ENCODE measurements at places on chromosomes 11 and 22.

GRCh38 chr22:42521228-42521546 is 1.6 kb upstream of the RRP7A start:
- no peak for DNase-seq

DNA sequence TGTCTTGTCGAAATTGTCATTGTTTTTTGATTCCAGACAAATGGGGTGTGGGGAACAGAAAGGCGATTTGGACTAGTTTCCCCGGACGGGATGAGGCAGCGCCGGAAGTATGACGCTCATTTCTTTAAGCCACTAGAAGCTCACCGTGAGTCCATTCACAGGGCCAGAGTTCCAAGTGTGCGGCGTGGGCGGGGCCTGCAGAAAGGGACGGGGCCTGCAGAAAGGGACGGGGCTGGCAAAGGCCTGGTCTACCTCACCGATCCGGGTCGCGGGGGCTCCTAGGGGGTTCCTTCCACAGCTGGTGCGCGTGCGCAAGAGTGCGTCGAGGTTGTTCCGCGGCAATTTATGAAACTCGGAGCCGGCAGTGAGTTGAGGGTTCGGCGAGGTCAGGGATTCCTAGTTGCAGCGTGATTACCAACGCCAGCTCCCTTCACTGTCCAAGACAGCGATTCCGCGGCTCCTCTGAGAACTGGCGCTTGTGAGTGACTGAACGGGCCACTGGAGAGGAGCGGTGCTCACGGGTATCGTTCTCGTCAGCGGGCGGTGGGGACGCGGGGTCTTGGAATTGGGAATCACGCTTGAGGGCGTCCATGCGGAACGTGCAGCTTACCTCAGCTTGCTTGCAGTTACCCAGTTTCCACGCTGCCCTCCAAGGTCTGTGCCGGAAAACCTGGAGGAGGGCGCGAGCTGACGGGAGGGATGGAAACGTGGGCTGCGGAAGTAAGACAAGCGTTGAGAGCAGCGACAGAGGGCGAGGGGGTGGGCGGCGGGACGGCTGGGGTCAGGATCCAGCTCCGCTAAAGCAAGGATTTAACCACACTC is at the start of gene ZNF215:
Gene ZNF215, plus strand, starts transcription at position 219 of the 822 bp plus-strand sequence. CDS start 5,847 bp downstream, outside the sequence.
- DNase-seq = no peak

DNA sequence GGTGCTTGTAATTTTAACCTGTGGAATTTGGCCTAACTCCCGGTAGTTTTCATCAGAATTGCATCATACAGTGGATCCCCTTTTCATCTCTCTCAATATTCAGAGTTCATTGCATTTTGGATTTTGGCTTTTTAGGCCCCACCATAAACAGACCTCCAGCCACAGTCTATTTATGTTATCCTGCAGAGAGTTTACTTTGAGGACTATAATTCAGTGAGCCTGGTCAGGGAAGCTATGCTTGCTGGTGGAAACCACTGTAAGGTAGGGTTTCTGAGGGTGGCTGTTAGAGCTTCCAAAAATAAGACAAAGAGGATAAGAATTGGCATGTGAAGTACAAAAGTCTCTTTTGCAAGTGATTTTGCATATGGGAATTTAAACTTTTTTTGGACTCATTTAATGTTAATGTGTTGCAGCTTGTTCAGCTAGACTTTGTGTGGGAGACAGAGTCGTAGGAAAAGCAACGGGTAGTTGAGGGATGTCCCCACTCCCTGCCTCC is 34.8 kb upstream of the DDI1 start:
- DNase-seq = no peak

DNA sequence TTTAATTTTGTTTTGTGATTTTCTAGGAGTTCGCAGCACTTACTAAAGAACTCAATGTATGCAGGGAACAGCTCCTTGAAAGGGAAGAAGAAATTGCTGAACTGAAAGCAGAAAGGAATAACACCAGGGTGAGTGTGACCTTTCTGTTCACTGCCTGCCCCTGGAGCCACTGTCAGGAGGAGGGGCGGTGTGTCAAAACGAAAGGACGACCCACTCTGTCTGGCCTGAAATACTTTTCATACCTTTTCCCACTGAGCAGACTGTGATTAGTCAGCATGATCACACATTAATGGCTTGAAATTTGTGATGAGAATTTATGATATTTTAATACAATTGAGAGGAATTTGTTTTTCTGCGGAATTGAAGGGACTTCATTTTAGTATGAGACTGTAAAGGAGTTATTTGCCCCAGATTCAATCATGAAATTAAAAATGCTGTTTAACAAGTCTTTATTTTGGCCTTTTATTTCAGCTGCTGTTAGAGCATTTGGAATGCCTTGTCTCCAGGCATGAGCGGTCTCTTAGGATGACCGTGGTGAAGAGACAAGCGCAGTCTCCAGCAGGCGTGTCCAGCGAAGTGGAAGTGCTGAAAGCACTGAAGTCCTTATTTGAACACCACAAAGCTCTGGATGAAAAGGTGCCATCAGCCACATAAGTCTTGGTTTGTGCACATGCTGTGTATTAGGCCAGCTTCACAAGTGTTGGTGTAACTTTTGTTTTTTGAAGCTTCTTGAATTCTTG is 54.1 kb downstream of the PPFIA1 start:
- no peak for DNase-seq

GRCh38 chr11:124674168-124674517 is 439 bp downstream of the SPA17 start:
- no peak for DNase-seq

GRCh38 chr22:47337161-47337621 is 574.7 kb downstream of the TBC1D22A start:
- DNase-seq = no peak

GRCh38 chr22:40560551-40560950 is 76.0 kb downstream of the MRTFA start:
- DNase-seq = no peak

DNA sequence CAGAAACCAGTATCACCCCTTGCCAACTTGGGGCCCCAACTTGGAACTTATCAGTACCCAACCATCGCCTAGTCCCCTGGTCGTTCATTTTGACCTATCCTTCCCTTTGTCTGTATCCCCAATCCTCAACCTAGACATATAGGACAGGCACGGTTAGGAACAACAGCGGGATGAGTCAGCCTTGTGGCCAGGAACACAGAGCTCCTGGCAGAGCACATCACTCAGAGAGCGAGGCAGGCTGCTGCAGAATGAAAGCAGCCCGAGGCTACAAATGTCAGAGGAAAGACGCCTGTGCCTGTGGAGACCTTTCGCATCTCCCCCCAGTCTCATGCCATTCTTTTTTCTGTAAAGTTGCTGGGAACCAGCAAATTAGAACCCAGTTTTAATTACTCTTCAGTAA is 14.6 kb downstream of the DKK3 start:
- no peak for DNase-seq

GRCh38 chr11:35011389-35011788 is 95.0 kb downstream of the PDHX start:
- no peak for DNase-seq

- DNase-seq = no peak
Observed at GRCh38 chr11:34480314-34480713, 33.3 kb downstream of the ELF5 start.

DNA sequence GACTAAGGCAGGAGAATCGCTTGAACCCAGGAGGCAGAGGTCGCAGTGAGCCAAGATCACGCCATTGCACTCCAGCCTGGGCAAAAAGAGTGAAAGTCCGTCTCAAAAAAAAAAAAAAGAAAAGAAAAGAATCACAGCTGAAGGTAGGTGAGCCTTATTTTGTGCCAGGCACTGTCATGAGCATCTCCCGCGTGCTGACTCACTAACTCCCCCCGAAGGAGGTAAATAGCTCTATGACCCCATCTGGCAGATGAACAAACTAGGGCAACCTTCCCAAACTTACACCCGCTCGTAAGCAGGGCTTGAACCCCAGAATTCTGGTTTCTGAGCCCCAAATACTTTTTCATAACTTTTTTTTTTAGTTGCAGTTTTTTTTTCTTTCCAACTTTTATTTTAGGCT is 60.3 kb downstream of the ANO1 start:
- no peak for DNase-seq

GRCh38 chr11:66124564-66124963 is 54.5 kb downstream of the PACS1 start:
- no peak for DNase-seq

GRCh38 chr22:33227791-33228190 is 169.6 kb upstream of the SYN3 start:
- no peak for DNase-seq

DNA sequence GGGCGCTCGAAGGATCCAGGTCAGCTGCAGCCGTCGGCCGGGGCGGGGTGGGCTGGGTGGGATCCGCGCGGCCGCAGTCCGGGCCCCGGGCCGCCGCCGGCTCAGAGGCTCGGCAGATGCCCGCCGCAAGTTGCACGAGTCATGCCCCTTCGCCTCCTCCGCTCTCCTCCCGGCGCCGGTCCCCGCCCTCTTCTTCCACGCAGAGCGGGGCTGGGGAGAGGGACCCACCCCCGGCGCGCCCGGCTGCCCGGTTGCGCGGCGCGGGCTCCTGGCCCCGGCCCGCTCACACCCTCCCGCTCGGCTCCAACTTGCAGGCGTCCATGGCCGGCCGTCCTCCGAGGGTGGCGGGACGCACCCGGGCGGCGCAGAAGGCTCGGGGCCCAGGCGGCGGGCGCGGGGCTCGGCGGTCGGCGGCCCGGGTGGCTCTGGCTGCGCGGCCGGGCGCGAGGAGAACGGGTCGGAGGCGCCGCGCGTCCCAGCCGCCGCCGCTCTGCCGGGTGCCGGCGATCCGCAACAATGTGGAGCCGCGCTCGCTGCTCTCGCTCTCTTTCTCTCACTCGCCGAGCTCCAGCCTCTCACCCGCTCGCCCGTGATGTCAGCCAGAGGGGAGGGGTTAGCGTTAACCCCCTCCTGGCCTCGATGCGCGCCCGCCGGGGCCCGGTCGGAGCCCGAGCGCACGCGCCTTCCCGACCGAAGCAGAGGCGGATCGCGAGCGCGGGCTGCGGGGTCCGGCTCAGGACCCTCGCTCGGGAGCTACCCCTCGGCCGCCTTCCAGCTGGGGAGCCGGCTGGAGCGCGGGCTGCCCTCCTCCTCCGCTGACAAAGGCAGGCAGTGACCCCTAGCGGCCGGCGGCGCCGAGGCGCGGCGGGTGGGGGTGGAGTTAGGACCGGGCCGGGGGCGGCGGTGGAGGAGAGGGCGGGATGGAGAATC is at the start of gene NECTIN1:
Gene NECTIN1, minus strand, starts transcription at position 550 of the 930 bp plus-strand sequence. CDS start 647 bp downstream, outside the sequence.
- peak; percentile 75 for DNase-seq

DNA sequence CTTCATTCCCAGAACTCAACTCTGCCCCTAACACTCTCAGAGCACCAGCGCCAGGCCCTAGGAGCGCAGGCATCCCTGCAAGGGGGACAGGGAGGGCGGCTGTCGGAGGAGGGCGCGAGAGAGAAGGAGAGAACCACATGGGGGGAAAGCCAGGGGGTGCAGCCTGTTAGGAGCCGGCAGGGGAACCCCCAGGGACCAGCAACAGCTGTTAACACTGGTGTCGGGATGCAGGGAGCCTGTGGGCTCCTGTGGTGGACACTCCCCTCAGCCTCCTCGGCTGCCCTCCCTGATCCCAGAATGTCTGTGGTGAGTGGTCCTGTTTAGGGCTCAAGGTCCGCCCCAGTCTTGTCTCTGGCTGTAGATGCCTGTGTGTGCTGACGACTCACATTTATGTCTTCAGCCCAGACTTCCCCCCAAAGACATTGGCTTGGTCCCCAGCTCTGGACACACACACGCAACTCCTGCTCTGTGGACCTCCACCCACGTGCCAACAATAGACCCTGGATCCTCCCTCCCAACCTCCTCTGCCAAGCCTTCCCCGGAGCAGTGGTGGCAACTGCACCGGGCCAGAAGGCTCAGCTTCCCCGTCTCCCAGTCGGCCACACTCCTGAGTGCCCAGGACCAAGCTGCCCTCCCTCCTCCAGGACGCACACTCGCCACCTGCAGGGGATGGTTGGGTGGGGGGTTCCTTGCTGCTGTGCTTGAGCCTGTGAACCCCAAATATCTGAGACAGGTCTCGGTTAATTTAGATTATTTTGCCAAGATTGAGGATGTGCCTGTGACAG is 817 bp upstream of the IFITM5 start:
- DNase-seq = no peak

DNA sequence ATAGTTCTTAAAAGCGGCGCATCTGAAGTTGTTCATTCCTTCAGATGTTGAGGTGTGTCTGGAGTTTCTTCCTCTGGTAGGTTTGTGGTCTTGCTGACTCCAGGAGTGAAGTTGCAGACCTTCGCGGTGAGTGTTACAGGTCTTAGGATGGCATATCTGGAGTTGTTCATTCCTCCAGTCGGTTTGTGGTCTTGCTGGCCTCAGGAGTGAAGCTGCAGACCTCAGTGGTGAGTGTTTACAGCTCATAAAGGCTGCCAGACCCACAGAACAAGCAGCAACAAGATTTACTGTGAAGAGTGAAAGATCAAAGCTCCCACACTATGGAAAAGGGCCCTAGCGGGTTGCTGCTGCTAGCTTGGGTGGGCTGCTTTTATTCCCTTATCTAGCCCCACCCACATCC is 201.7 kb upstream of the PDGFD start:
- no peak for DNase-seq

DNA sequence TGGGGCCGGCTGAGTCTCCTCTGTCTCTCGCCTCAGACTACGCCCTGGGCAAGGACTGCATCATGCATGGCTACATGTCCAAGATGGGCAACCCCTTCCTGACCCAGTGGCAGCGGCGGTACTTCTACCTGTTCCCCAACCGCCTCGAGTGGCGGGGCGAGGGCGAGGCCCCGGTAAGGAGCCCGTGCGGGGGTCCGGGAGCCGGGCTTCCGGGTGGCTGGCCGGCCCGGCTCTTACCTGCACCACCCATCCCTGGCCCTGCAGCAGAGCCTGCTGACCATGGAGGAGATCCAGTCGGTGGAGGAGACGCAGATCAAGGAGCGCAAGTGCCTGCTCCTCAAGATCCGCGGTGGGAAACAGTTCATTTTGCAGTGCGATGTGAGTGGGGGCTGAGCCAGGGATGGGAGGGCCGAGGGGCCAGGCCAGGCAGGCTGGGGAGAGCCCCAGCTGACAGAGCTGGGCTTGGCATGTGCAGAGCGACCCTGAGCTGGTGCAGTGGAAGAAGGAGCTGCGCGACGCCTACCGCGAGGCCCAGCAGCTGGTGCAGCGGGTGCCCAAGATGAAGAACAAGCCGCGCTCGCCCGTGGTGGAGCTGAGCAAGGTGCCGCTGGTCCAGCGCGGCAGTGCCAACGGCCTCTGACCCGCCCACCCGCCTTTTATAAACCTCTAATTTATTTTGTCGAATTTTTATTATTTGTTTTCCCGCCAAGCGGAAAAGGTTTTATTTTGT is 4.1 kb upstream of the ANKRD13D start:
- no peak for DNase-seq
